Activated naive CD8-positive, alpha-beta T cell treated with anti-CD3 and anti-CD28 coated beads for 36 hours (primary cell): ENCODE measurements at places on chromosomes 3 and 15. TPM values are rescaled to one million over a fixed set of nuclear protein-coding genes. Genes with fewer than 3 reads are reported as not detected.

- DNase-seq, result no peak
Measured at GRCh38 chr15:31803388-31803884, 226.9 kb upstream of the CHRNA7 start.

GRCh38 chr3:113097960-113098447, 107.2 kb downstream of the GTPBP8 start:
- no peak for DNase-seq

Gene CAMKV
- 1.7 TPM for total RNA-seq

Gene CD200
- 33.6 TPM for total RNA-seq

GRCh38 chr15:99307735-99308134, 56.5 kb downstream of the LRRC28 start:
- DNase-seq, result no peak

- no peak for DNase-seq
Measured at GRCh38 chr15:83356501-83357399, 72.3 kb upstream of the BNC1 start.

GRCh38 chr3:171801738-171802589, 8.3 kb downstream of the PLD1 start:
- no peak for DNase-seq

GRCh38 chr15:65981837-65982626, 112.7 kb downstream of the RAB11A start:
- peak; percentile 64 for DNase-seq

Gene REC114
- not detected for total RNA-seq

Gene PLOD2
- 1.3 TPM for total RNA-seq

Gene RBPMS2
- not detected for total RNA-seq

GRCh38 chr15:38253351-38253781, 730 bp downstream of the SPRED1 start:
- peak; percentile 5 for DNase-seq

Gene CYP1A2
- not detected for total RNA-seq

Gene APOD
- not detected for total RNA-seq

- no peak for DNase-seq
Measured at GRCh38 chr3:185900228-185900627, 37.6 kb downstream of the TRA2B start.

- no peak for DNase-seq
Measured at GRCh38 chr3:36891701-36892160, 53.1 kb downstream of the TRANK1 start.

GRCh38 chr15:42808913-42809312, 72.0 kb upstream of the CDAN1 start:
- no peak for DNase-seq

Gene H1-8
- total RNA-seq, result not detected

Gene NLGN1
- not detected for total RNA-seq

GRCh38 chr3:52299879-52300611, 12.4 kb downstream of the GLYCTK start:
- no peak for DNase-seq

DNA sequence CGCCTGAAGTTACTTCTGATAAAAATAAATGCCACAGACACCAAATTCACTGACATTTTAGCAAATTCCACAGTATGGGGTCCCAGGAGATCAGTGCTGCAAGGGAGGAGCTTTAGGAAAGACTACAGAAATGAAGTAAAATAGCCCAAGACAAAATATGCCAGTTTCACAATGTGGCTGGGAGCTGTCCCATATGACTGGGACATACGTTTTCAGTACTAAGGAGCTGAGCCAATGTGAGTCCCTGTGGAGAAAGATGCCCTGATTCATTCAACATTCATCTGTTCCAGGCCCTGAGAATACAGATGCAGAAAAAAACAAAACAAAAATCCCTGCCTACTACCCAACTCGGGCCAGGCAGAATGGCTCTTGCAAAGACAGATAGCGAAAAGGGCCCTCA, 63.4 kb upstream of the FAM174B start:
- no peak for DNase-seq

DNA sequence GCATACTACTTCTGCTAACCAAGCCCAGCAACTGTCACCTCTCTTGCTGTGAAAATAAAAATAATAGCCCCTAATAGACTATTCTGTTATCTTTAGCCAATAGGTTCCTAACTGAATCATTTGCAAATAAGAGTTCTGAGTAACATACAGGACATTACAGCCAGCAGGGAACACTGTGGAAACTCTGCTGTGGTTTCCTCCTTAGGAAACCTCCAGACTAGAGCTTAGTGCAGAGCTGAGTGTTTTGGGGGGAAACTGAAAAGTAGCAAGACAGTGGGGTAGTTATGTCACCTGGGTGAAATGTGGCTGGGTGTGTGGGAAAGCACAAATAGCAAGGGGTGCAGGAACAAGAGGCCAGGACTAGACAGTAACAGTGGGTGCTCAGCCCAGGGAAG, 32.4 kb downstream of the DZIP1L start:
- DNase-seq, result peak; percentile 26

Gene PPP1R14D
- not detected for total RNA-seq

- DNase-seq, result peak; percentile 26
Measured at GRCh38 chr15:60004009-60004845, at the start of gene FOXB1. Gene FOXB1 (plus strand): TSS chr15:60004311. CDS start chr15:60004964, 653 bp downstream.

DNA sequence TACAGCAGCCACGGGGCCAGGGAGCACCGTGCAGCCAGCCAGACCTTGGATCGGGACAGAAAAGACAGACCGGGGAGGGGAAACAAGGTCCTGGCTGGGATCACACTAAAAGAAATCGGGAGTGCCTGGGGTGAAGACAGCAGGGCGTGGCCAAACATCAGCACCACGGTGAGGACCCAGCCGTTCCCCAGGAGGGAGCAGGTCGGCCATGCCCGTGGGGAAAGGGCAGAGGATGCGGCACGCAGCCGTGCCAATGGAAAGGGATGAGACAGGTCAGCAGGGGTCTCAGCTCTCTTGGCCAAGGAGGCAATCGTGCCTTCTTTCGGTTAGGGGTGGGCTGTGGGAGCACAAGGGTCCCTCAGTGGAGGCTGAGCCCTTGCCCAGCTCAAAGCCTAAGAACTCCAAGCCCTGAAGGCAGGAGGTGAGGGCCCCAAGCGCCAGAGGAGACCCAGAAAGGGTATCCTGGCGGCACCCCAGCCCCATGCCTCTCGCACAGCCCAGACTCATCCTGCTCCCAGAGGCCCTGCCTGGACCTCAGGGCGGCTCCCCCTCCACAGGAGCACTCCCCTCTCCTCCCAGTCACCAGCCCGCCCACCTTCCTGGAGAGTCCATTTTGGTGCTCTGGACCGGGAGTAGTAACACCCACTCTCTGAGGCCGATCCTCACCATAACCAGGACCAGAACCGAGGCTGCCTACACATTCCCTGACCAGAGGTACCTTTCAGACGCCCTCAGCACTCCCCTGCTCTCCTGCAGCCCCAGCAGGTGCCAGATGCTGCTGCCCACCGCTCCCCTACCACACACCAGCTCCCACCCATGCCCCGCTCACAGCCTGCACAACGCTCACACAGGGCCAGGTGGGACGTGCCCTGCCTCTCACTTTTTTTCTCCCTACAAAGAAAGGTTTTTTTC, 23.2 kb upstream of the OCA2 start:
- no peak for DNase-seq

DNA sequence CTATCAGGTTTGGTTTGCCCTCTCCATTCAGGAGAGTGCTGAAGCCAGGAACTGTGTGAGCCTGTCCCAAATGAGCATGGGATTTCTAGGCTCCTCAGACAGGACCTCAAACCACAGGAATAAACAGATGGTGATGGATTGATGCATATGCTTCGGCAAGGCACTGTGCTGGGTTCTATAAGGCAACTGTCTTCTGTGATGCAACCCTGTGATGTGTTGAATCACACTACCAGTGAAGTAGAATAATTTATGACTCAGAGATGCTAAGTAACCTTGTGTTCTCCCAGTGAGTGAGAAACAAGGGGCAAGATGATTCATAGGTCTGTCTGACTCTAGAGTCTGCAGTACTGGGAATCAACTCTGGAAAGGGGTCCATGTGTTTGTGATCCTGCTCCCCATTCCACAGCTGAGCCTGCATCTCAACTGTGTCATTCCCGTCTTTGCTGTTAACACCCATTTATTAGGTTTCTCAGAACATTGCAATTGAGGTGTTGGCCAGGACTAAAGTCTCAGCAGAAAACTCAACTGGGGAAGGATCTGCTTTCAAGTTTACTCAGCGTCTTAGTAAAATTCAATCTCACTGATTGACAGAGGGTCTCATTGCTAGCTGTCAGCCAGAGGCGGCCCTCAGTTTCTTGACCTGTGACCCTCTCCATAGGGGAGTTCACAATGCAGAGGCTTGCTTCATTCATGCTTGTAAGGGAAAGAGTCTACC, 510.1 kb upstream of the CFAP20DC start:
- peak; percentile 19 for DNase-seq

- DNase-seq, result no peak
Measured at GRCh38 chr3:162601101-162601670, 1104.6 kb downstream of the OTOL1 start.

DNA sequence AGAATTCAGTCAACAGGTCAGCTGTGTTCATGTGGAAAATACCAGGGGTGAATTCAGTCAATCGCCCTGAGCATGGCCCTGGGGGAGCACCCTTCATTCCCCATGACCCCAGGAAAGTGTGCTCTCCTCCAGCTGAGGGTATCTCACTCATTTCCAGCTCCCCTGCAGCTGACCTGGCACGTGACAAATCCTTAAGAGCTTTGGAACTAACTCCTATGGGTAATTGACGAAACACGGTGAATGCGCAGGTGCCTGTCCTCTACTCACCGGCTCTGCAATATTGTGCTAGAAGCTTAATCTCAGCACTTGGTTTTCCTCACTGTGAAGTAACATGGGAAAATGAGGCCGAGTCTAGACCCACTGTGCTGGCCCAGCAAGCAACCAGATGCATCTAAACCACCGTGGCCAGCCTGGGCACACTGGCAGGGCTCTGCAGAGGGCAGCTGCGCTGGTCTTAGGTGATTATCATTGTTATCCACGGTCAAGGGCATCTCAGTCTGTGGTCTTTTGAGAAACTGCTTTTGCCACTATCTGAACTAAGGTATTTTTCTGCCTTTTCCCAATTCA, 63.1 kb downstream of the SPSB4 start:
- no peak for DNase-seq

- peak; percentile 70 for DNase-seq
Measured at GRCh38 chr15:55267401-55268175, 22.0 kb downstream of the RAB27A start.

Gene MINAR1
- 0.46 TPM for total RNA-seq

GRCh38 chr3:177665122-177665808, 468.0 kb upstream of the TBL1XR1 start:
- DNase-seq, result no peak

Gene KCNMB3
- total RNA-seq, result 0.72 TPM

- no peak for DNase-seq
Measured at GRCh38 chr3:133629146-133629545, 32.6 kb downstream of the TOPBP1 start.

DNA sequence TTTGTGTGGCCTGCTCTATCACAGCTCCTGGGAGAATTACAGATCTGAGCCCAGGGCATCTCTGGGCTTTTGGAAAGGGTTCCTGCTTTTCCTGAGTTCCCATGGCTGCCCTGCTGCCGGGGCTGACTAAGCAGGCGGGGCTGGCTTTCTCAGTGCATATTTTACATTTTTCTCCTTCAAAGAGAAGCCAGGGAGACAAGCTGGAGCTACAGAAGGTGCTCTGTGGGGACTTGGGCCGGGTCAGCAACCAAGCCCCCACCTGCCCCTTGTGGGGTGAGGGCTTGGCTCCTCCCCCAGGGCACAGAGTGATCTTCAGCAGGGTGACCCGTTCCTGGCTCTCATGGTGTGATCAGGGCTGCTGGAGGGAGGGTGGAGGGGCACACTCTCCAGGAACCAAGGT, 17.4 kb downstream of the ABTB1 start:
- DNase-seq, result no peak
